CD4-positive, alpha-beta T cell treated with Interleukin-21 for 1 hour (primary cell): ENCODE measurements at places on chromosomes 5 and 9.
A peak's percentile ranks its signal among the peaks of the same experiment; 100 is the strongest.

DNA sequence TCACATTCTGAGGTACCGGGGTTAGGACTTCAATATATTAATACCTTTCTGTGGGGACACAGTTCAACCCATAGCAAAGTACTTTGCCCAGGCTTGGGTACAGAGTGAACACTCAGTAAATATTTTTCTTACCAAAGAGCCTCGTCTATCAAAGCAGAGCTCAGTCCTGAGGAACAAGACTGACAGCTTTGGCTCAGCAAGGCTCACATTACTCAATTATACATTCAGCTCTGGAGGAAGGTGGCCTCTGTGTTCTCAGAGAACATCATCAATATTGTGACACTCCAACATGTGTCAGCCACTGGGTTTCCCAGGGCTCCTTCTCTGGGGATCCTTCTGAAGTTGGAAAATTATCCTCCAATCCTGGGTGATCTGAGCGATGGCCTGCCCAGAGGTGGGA, 186.4 kb downstream of the NMUR2 start:
- no peak for DNase-seq

- DNase-seq: no peak
Observed at GRCh38 chr9:124278054-124278540, 20.3 kb downstream of the NEK6 start.

- no peak for DNase-seq
Observed at GRCh38 chr9:18606281-18606680, 132.3 kb downstream of the ADAMTSL1 start.

GRCh38 chr5:154143211-154143641, 47.3 kb upstream of the GALNT10 start:
- DNase-seq: no peak

DNA sequence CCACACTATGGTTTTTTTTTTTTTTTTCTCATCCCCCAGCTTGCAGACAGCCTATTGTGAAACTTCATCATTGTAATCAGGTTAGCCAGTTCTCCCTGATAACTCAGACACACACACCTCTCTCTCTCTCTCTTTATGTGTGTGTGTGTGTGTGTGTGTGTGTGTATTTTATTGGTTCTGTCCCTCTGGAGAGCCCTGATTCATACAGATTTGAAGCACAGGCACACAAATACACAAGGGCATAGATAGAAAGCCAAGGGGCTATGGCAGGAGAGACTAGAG, 20.6 kb upstream of the VCAN start:
- DNase-seq: no peak

DNA sequence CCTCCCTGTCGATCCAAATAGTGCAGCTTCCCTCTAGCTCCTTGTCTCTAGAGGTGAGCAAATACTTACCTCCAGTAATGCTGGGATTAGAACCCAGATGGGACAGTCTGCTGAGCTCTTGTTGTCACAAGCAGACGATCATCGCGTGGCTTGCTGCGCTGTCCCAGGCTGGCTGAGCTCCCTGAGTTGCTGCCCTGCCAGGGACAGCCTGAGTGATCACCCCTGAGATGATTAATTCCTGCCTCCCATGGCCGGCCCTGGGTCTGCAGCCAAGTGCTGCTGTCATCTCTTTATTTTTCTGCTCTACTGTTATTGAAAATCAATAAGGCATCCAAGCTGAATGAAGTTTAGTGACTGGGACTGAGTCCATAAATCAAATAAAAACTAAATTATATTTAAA, 94.0 kb upstream of the ALDH1B1 start:
- no peak for DNase-seq

GRCh38 chr9:127214421-127215267, 49.9 kb upstream of the GARNL3 start:
- DNase-seq: peak; percentile 61

- DNase-seq: no peak
Observed at GRCh38 chr5:73783828-73784227, 157.8 kb downstream of the ARHGEF28 start.
